ENCODE measurements at places on chromosomes 1 and 21. TPM values are rescaled to one million over a fixed set of nuclear protein-coding genes. Genes with fewer than 3 reads are reported as not detected.

Gene DHRS3
- 0.29 TPM for total RNA-seq

GRCh38 chr21:41977034-41977950 is 23.5 kb upstream of the C2CD2 start:
- no peak for DNase-seq

Gene TFF2
- not detected for total RNA-seq

GRCh38 chr1:39081271-39082009 is 55.3 kb downstream of the NDUFS5 start:
- peak; percentile 56 for DNase-seq

Gene SLC35F3
- total RNA-seq, result not detected

- DNase-seq, result peak; percentile 68
Observed at GRCh38 chr1:244077473-244078220, 26.6 kb downstream of the ZBTB18 start.

DNA sequence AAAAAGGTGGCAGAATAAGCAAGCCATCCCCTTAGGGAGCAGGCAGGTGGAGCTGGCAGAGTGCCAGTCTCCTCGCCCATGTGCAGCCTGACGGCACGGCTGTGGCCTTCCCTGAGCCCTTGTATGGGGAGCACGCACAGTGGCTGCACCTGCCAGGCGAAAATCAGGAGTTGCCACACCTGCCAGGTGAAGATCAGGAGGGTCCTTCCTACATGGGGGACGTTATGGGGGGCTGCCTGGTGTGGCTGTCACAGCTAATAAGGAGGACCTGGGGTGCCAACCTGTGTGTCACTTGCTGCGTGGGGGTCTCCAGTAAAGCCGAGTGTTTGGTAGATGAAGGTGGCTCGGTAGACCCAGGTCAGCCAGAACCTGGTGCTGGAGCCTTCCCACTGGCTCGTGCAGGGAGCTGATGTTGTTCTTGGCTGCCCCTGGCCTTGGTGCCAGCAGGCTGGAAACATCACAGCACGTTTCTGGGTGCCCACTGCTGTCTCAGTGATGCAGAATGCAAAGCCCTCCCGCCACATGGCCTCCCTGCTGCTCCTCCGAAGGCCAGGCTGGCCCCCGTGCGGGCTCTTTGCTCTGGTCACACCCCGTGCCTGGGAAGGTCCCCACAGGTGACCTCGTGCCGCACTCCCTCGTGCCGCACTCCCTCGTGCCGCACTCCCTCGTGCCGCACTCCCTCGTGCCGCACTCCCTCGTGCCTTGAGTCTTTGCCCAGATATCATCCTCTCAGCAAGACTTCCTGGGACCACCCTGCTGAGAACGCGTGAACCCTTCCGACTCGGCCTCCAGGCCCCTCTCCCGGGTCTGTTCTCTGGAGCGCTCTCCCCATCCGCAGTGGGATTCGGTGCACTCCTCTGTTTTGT is 55.4 kb downstream of the SLC37A1 start:
- no peak for DNase-seq

Gene KRTAP11-1
- not detected for total RNA-seq

Gene MAP3K21
- 3.7 TPM for total RNA-seq

DNA sequence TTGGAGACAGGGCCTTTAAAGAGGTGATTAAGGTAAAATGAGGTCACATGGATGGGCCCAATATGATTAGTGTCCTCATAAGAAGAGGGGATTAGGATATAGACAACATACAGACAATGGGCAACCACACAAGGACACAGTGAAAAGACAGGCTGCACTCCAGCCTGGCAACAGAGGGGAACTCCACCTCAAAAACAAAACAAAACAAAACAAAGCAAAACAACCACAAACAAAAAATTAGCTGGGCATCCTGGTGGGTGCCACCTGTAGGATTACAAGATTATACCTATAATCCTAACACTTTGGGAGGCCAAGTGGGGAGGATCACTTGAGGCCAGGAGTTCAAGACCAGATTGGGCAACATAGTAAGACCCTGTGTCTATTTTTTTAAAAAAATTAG is 4.8 kb upstream of the MDM4 start:
- peak; percentile 68 for DNase-seq

All from B cell (primary cell).